ENCODE measurements at places on chromosomes 2 and 18. TPM values are rescaled to one million over a fixed set of nuclear protein-coding genes. Genes with fewer than 3 reads are reported as not detected.
A peak's percentile ranks its signal among the peaks of the same experiment; 100 is the strongest.

- no peaks in the 10 kb centered on the region for H3K36me3 ChIP-seq
- no peak overlapping the region for H3K27ac ChIP-seq
- H3K4me3 ChIP-seq = no peak overlapping the region
- H3K27me3 ChIP-seq = no peaks in the 10 kb centered on the region
These were observed 183.0 kb downstream of the PMAIP1 start for GRCh38 chr18:60082790-60083189.

Gene SCN7A
- polyA plus RNA-seq = 6.7 TPM

DNA sequence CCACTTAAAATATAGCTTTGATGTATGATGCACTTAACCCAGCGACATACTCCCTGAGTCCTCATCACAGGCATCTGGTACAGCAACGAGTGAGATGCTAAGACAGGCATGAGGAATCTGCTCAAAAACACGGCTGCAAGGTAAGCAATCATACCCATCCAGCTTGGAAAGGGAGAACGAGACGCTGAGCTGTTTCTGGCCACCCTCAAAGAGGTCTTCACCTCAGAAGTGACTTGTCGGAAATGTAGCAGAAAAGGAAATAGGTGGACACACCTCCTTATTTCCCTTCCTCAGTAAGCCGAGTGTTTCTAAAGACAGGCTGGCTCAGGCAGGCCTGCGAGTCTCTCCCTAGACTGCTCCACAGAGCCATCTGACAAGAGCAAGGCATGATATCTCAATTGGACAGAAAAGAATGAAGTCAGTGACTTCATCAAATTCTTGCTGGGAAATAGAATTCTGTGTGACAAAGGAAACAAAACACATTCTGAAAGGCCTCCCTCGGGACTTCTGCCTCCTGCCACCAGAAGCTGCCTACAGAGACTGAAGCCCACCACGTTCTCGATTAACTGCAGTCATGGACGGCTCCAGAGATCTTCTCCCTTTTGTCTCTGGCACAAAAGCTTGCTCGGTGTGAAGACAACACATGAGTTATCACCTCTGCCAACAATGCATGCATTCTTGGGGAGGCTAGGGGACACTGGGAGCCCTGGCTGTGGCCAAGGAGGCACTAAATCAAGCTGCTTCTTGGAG is 84.3 kb downstream of the UXS1 start:
- no peak overlapping the region for H3K4me3 ChIP-seq
- no peak for DNase-seq
- peaks cover 4% of the 10 kb centered on the region for H3K4me1 ChIP-seq
- H3K27me3 ChIP-seq = no peaks in the 10 kb centered on the region

DNA sequence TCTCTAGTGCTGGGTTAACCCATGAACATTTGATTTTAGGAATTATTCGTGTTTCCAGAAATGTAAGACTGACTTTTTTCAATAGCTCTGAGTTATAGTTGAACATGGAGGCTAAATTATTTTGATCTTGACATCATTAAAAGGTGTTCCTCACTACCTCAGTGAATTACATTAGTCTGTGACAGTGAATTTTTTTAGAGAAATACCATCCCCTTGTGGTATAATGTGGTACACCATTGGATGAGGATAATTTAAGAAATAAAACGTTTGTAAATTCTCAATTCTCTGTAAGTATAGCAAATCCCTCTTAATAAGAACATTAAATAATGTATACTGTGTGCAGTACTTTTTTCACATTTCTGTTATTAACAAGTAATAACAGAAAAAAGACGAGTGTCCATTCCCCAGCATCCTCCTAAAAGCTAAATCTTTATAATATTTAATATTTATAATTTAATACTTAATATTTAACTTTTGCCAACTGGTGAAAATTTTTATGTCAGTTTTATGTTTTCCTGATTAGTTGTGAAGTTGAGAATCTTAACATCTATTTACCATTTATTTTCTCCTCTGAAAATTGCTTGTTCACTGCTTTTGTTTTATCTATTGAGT is 70.3 kb upstream of the CWC22 start:
- DNase-seq = no peak
- H3K4me3 ChIP-seq = no peak overlapping the region
- no peaks in the 10 kb centered on the region for H3K4me1 ChIP-seq
- no peak overlapping the region for H3K27ac ChIP-seq
- no peaks in the 10 kb centered on the region for H3K36me3 ChIP-seq
- no peaks in the 10 kb centered on the region for H3K27me3 ChIP-seq

Gene ADRA2B
- polyA plus RNA-seq = 0.84 TPM

- no peak overlapping the region for H3K4me3 ChIP-seq
- no peaks in the 10 kb centered on the region for H3K36me3 ChIP-seq
- H3K4me1 ChIP-seq = no peaks in the 10 kb centered on the region
- no peaks in the 10 kb centered on the region for H3K27me3 ChIP-seq
These were observed 5.4 kb downstream of the CTAGE1 start for GRCh38 chr18:22412176-22412911.

DNA sequence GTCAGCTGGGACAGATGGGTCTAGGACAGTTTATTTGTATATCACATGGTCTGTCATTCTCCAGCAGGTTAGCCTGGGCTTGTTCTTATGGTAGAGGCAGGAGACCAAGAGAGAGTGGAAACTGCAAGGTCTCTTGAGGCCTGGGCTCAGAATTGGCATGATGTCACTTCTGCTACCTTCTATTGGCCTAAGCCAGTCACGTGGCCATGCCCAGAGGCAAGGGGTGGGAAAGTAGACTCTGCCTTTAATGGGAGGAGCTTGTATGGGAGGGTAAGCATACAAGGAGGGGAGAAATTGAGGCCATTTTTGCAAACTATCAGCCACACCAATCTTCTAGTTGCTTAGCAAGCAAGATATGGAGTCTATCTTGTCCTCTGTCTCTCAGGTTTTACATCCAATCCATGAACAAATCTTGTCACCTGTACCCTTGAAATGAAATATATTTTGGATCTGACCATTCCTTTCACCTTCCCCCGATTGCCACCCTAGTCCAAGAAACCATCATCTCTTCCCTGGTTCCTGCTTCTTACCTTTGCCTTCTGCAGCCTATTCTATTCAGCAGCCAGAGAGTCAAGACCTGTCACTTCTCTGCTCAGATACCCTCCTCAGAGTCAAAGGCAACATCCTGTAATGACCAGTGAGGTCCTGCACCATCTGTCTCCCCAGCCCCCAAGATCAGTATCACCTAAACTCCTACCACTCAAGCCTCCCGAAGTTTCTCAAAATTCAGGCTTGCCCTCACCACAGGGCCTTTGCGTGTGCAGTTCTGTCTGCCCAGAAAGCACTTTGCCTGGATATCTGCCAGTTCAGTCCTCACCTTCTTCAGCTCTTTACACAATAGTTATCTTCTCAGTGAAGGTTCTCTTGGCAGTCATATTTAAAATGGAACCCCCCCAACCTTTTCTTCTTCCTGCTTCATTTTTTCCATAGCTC is 240.0 kb downstream of the LOXHD1 start:
- no peak overlapping the region for H3K4me3 ChIP-seq
- no peaks in the 10 kb centered on the region for H3K36me3 ChIP-seq
- no peaks in the 10 kb centered on the region for H3K27me3 ChIP-seq
- H3K4me1 ChIP-seq = peaks cover 5% of the 10 kb centered on the region
- H3K27ac ChIP-seq = no peak overlapping the region
- no peak for DNase-seq

GRCh38 chr2:213285404-213285803 is 1.1 kb downstream of the SPAG16 start:
- H3K4me1 ChIP-seq = peaks cover 2% of the 10 kb centered on the region
- no peak overlapping the region for H3K27ac ChIP-seq
- peak overlapping the region; percentile 70 for H3K4me3 ChIP-seq

- no peak for DNase-seq
- no peak overlapping the region for H3K27ac ChIP-seq
- H3K36me3 ChIP-seq = no peaks in the 10 kb centered on the region
- H3K27me3 ChIP-seq = no peaks in the 10 kb centered on the region
These were observed 50.3 kb upstream of the NFE2L2 start for GRCh38 chr2:177314722-177315264.

GRCh38 chr18:49980896-49981295 is 167.6 kb upstream of the ACAA2 start:
- H3K4me3 ChIP-seq = no peak overlapping the region
- H3K27ac ChIP-seq = no peak overlapping the region
- H3K4me1 ChIP-seq = no peaks in the 10 kb centered on the region

DNA sequence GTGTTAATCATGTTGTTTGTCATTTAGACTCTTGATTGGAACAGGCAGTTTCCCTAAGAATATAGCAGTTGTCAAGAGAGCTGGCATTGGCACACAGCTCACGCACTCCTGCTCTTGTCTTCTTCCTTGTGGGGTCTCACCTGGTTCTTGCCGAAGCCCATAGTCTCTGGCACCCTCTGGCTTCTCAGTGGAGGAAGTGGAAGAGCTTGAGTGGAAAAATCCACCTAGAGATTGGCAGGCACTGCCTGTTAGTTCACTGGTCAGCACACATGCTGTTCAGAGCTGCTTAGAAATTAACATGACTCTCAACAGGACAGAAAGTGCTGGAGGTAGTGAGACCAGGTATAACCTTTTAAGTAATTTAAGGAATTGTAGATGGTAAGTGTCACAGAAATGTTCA is 28.3 kb downstream of the SCTR start:
- H3K27ac ChIP-seq = peak overlapping the region; percentile 21
- DNase-seq = no peak
- no peaks in the 10 kb centered on the region for H3K27me3 ChIP-seq
- H3K36me3 ChIP-seq = peaks cover 3% of the 10 kb centered on the region
- H3K4me1 ChIP-seq = peaks cover 15% of the 10 kb centered on the region

GRCh38 chr2:32572737-32573136 is 55.1 kb upstream of the TTC27 start:
- H3K27ac ChIP-seq = no peak overlapping the region
- no peak overlapping the region for H3K4me3 ChIP-seq
- no peak for DNase-seq
- no peaks in the 10 kb centered on the region for H3K27me3 ChIP-seq
- peaks cover 29% of the 10 kb centered on the region for H3K36me3 ChIP-seq

GRCh38 chr2:58856100-58856499 is 615.0 kb upstream of the FANCL start:
- no peaks in the 10 kb centered on the region for H3K36me3 ChIP-seq
- no peak overlapping the region for H3K27ac ChIP-seq
- no peaks in the 10 kb centered on the region for H3K27me3 ChIP-seq
- H3K4me1 ChIP-seq = no peaks in the 10 kb centered on the region
- no peak for DNase-seq

Gene CCL20
- 11.4 TPM for polyA plus RNA-seq

All from large intestine (tissue), 12 donors.